Stimulated activated CD4-positive, alpha-beta T cell treated with anti-CD3 and anti-CD28 coated beads, Interleukin-1b, Interleukin-23, amount 100 ng/mL, for 1 hour (primary cell): ENCODE measurements at places on chromosomes 16 and 17.

DNA sequence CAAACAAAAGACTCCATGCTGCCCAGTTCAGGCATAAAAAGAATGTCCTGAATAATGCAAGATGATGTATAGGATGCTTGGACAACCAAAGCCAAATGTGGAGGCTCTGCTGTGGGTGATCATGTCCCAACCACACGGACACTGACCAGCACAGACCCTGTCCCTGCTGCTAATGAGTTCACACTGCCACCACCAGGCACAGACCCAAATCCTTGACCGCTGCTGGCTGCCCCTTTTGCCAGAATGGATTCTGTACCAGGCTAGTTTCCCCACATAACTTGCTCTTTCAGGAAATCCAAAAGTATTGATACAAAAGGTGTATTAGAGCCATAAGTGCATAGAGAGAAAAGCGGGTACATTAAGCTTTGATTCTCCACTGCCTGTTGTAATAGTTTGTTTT lies 60.9 kb downstream of the XYLT1 start:
- DNase-seq, result no peak

DNA sequence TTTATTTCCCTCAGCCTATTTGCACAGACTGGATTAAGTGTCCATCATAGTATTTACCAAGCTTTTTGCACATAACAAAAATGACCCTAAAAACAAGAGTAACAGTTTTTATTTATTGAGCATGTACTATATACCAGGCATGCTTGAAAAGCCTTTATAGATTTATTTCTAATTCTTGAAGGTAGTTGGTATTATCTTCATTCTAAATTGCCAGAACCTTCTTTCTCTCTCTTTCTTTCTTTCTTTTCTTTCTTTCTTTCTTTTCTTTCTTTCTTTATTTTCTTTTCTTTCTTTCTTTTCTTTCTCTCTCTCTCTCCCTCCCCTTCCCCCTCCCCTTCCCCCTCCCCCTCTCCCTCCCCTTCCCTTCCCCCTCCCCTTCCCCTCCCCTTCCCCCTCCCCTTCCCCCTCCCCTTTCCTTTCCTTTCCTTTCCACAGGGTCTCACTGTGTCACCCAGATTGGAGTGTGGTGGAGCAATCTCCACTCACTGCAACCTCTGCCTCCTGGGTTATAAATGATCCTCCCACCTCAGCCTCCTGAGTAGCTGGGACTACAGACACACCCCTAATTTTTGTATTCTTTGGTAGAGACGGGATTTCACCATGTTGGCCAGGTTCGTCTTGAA lies 310.9 kb upstream of the RBFOX1 start:
- no peak for DNase-seq

DNA sequence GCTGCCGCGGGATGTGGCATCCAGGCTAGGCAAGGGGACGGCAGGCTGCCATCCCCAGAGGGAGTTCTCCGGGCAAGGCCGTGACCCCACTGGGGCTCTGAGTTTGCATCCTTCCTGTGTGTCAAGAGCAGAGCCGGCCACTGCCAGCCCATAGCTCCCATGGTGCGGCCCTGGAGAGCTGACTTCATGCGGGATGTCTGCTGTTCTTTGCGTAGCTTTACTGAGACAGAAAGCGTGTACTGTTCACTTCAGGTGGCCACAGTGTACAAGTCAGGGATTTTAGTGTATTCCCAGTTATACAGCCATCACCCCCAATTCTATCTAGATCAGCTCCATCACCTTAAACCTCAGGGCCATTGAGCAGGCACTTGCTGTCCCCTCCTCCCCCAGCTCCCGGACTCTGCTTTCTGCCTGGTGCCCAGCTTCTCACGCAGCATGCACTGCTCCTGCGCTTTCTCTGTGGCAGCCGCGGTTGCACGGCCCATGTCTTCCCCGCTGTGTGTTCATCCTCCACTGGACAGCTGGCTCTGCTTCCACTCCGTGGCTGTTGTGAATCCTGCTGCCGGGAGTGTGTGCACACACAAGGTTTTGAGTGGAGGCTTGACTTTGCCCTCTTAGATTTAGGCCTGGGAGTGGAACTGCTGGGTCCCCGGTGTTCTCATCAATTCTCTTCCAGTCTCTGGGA lies 71.2 kb downstream of the KLHDC4 start:
- DNase-seq, result no peak

DNA sequence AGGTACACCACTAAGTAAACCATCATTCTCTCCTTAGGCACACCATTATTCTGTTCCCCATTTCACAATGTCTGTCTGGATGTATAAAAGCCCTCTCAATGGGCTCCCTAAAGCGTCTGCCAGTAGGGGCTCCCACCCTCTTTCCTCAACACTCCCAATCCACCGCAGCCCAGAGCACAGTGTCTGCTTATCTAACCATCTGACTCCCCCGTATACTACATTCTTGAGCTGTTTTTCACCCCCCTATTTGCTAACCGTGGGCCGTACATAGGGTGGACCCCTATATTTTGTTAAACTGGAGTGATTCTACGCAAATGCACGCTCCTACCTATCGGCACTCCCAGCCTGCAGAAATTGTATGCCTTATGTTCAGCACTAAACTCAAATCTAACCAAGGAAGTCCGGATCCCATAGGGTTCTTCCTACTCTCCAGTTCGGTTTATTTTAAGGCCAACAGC lies 685 bp upstream of the PSMD3 start:
- DNase-seq, result no peak

DNA sequence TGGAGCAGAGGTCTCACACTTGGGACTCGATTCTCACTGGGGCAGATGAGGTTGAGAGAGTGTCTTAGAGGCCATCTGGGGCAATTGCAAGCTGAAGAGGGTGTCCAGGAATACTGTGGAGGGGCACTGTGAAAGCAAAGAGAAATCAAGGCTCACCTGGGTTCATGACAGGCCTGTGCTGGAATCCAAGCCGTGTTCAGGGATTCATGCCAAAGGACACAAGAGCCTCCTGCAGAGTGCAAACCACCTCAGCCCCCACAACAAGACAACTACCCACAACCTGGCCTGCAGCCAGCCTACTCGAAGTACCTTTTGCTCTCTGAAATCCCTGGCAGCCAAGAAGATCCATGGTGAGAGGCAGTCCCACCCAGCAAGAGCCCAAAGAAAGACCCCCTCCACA lies 2334.2 kb downstream of the TP53TG3F start:
- no peak for DNase-seq

DNA sequence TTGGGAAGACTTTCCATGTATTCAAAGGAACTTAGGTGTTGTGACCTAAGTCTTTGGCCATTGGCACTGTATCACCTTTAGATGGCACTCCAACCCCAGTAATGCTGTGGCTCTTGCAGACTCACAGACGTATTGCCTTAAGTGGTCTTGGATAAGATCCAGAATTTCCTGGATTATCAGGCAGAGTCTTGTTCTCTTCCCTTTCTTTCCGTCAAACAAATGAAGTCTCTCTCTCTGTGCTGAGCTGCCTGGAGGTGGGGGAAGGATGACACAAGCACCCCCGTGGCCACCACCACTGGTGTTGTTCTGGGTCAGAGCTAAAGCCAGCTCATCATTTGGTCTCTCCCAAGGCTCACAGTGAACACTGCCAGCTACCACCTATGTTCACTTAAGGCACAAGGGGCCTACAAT lies 789.9 kb upstream of the KIF2B start:
- no peak for DNase-seq

DNA sequence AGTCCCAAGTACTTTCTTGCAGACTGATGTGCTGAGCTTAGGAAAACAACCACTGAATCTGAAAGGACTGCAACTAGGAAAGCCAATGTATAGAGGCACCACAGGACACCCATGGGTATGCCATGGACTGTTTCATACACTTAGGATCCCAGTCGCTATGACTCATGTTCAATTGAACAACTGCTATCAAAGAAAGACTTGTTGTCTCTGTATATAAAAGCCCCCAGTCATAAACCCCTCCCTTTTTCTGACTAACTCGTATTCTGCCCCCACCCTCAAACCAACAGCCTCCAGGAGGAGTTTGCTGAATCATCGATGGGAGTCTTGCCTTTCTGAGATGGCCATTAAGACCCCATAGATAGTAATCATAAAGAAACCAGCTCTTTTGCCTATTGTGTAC lies 205.4 kb downstream of the ANKFN1 start:
- DNase-seq, result no peak

GRCh38 chr17:29111816-29112499 lies 68.2 kb downstream of the MYO18A start:
- DNase-seq, result peak; percentile 71

GRCh38 chr17:2511462-2512369 lies at the start of gene METTL16:
TSS of gene METTL16 (minus strand) at chr17:2511888. CDS start at chr17:2502331, 9,557 bp downstream.
- peak; percentile 91 for DNase-seq

- DNase-seq, result no peak
These were observed 510.6 kb downstream of the CDH13 start for GRCh38 chr16:83137326-83137781.

- DNase-seq, result no peak
These were observed 559 bp downstream of the CLUH start for GRCh38 chr17:2710803-2711607.

DNA sequence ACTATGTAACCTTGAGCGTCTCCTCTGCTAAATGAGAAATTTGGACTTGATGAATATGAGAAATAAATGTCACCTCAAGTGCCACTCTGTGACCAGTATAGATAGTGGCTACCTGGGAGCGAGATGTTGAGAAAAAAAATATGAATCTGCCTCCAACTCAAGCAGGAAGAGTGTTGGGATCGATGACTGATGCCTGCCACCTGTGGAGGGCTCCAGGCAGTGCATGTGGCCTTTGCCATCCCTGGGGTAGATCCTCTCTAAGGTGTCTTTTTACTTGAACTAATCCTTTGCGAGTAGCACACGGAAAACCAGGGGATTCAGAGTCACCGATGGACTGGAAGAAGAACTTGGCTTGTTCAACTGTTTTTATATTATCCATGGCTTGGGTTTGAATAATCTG lies 9.4 kb downstream of the CCDC182 start:
- no peak for DNase-seq

- DNase-seq, result no peak
These were observed 532.3 kb upstream of the PSMD7 start for GRCh38 chr16:73764321-73764720.

DNA sequence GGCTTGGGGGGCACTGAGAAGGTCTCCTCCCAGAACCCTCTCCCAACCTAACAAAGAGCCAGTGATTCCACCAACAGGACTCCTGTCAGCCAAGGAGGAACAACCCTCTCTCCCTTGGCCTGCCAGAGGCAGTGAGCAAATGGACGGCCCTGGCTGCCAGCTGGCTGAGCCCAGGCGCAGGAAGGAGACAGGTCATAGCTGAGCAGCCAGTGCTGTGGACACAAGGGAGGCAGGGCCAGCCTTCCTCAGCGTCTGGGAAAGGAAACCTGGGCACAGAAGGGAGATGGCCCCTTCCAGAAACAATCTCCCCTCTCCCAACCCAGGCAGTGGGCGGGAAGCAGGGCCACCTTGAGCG lies 2.1 kb downstream of the MPO start:
- DNase-seq, result no peak

DNA sequence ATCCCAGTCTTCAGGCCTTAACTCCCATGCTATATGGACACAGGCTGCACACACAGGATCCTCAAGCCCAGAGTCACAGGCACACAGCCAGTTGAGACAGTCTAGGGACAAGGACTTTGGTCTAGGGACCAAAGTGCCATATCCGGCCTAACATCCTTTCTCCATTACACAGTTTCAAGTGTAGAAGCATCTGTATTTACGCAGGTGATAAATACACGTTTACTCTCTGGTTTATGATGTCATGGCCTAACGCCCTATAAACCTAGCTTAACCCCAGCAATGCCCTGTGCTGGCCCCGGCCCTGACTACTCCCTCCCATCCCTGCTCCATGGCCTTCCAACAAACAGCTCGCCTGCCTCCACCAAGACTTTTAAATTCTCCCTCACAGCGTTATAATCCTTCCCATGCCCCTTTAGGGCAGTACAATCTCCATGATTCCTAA lies 17.1 kb downstream of the CUEDC1 start:
- DNase-seq, result no peak

DNA sequence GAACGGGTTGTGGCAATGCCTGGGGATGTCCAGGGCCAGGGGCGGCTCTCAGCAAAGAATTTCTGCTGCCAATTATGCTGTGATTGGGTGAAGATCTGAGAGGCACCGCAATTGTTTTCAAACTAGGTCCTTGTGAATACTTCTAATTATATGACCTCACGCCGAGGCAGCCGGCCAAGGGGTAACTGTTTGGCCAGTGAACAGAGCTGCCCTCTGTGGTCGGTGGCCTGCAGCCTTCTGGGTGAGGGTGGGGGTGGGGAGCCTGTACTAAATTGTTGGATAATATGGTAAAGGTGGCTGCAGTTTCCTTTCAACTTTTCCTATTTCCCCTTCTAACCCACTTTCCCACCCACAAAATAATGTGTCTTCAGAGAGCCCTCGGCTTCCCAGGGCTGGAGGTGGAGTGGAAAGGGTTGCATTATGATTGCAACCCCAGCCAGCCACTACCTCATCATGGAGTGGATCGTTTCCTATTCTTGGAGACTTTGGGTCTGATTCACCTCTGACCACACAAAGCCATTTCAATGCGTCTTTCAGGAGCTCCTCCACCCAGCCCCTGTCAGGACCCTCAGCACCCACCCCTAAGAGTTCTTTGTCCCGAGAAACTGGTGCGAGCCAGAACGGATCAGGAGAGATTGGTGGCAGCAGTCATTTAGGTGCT lies 2.0 kb upstream of the DNAI2 start:
- no peak for DNase-seq

GRCh38 chr17:18218756-18219415 lies 6.5 kb upstream of the LLGL1 start:
- no peak for DNase-seq

- no peak for DNase-seq
These were observed 166.5 kb upstream of the PLCG2 start for GRCh38 chr16:81612351-81613163.

DNA sequence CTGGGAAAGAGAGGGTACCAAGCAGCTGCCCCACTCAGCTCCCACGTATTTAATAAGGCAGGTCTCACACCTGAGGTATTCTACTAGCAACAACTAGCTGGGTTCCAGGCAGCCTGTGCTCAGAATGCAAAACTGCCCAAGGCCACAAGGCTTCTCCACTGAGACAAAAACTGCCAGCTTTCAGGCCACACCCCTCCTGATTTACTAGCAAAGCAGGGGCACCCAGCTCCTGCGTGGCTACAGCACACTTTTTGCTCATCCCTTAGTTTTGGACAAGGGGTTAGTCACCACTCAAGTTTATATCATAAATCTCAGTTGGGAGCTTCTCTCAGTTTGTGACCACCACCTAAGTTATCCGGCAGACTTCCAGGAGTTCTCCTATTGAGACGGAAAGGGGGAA lies 494.6 kb downstream of the CDH11 start:
- no peak for DNase-seq

DNA sequence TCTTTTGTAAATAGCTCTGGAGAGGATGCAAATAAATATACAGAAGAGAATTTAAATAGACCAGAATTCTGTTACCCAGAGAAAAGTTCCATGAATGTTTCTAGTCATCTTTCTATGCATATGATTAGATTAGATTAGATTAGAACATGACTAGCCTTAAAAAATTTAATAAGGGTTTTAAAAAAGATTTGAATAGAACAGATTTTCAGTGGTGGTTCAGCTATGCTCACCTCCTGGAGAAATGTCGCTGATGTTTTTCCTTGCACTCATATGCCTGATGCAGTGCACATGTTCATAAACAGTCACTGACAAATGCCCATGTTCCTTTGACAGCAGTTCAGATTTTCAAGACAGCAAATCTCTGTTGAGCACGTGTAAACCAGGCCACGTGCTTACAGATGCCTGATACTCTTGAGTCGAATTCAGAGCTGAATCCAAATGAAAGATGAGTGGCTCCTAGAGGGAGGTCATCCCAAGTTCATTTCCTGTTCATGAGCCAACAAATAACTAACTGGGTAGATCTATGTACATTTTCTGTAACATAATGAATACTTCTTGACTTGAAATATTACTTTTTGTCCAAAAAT lies 19.9 kb upstream of the RAB11FIP4 start:
- DNase-seq, result no peak
